ENCODE measurements at places on chromosomes 4 and X.

DNA sequence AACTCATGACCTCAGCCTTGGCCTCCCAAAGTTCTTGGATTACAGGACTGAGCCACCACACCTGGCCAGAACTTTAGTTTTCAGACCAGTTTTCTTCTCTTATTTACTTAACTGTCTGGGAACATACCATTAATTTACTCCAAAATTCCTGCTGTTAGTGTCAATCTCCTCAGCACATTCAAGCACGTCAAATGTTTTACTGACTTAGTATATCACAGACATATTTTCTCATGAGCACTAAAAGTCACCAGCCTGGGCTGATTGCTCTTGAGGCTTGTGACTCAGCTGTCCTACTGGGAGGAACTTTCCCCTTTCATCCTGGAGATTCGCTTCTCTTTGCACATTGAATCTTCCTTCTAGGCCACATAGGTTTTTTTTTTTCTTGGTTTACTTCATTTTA lies 109.6 kb downstream of the PCDH18 start:
- no peak for DNase-seq

DNA sequence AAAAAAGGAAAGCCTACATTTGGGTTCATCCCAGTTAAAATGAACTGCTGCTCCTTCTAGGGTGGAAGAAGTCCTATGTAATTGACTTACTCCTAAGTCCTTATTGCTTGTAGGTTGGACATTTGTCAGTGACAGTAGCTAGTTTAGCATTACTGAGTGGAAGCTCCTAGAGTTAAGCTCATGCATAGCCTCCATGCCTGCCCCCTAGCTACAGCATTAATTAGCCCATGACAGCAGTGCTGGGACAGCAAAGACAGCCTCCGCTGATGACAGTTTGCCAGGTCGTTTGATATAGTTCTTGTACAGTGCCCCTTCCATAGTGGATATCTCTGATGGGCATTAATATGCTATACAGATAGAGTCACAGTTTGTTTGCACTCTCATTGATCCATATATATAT lies 18.7 kb upstream of the GALNTL6 start:
- no peak for DNase-seq

DNA sequence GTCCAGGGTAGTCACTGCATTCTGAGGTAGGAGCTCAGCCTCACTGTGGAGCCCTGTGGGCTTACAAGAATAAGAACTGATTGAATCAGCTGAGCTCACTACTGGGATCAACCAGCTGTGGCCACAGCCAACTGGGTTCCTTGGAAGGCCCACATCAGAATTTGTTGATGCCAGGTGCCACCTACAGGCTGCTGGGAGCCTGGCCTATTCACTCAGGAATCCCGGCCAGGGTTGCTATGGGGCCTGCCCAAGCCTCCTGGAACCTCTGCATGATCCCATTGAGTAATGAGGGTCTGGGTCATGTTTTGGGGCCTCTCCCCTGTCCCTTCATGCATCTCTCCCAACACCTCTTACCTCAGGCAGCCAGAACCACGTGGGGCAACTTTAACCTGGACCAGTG lies 53.9 kb upstream of the KIAA1210 start:
- no peak for DNase-seq

- DNase-seq, result no peak
Observed at GRCh38 chr4:6342530-6343293, 73.1 kb downstream of the WFS1 start.

DNA sequence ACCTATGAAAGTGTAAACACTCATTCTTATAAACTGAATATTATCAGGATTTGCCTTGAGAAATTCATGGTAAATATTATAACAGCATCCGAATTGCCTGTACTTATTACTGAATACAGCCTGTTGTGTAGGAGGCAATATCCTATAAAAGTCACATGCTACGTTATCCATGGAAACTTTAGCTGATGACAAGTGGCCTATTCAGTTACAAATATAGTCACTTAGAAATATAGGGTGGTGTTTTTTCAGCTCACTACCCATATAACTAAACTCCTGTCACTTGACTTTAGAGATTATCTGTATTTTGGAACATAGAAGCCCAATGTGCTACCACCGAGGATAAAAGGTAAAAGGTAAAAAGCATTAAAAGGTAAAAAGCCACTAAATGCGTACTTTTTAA lies 493.4 kb downstream of the INPP4B start:
- no peak for DNase-seq

DNA sequence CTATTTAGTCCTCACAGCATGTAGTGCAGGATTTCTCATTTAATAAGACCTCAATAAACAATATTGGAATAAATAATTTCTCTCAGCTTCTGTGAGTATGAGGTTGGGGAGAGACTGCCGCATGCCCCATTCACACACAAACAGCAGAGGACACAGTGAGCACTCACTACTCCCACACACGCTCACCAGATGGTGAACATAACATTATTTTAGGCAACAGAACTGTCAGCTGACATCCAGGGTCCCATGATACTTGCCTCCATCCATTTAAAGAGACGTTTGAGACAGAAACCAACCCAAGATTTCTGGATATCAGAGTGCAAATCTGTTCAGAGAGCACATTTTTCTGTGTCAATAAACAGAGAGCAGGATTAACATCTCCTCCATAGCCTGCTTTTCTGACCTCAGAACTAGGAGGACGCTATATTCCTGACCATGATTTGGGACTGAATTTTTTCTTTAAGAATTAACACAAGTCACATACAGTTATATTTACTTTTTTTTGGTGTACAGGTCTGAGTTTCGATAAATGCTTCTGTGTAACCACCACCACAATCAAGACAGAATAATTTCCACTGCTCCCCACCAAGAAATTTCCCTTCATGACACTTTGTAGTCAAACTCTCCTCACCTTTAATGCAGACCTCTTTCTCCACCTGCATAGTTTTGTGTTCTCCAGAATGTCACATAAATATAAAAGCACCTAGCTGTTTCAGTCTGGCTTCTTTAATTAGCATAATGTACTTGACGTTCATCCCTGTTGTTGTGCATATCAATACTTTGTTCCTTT lies 16.7 kb downstream of the GPRIN3 start:
- no peak for DNase-seq

- DNase-seq, result no peak
Observed at GRCh38 chr4:87835743-87836142, 3.0 kb downstream of the MEPE start.

DNA sequence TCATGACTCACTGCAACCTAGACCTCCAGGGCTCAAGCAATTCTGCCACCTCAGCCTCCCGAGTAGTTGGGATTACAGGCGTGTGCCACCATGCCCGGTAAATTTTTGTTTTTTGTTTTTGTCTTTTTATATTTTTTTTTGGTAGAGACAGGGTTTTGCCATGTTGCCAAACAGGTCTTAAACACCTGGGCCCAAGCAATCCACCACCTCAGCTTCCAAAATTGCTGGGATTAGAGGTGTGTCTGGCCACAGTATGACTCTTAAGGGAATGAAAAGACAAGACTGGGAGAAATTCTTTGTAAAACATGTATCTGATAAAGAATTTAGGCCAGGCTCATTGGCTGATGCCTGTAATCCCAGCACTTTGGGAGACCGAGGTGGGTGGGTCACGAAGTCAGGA lies 29.2 kb upstream of the PDGFRA start:
- DNase-seq, result no peak

GRCh38 chrX:11398785-11399184 lies 105.6 kb downstream of the AMELX start:
- no peak for DNase-seq

DNA sequence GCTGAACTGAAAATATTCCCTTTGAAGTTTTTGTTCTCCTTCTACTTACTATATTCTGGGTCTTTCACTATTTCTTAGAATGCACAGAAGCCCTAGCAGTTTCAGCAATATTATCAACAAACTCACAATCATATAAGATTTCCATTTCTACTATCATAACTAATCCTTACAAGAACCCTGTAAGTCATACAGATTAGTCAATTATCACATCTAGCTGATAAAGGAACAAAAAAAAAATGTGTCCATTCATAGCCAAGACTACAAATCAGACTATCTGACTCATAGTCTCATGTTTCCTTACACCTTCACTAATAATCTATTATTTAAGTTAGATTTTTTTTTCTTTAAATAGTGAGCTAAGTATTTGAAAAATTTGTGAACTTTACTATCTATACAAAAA lies 72.5 kb downstream of the LRBA start:
- no peak for DNase-seq

DNA sequence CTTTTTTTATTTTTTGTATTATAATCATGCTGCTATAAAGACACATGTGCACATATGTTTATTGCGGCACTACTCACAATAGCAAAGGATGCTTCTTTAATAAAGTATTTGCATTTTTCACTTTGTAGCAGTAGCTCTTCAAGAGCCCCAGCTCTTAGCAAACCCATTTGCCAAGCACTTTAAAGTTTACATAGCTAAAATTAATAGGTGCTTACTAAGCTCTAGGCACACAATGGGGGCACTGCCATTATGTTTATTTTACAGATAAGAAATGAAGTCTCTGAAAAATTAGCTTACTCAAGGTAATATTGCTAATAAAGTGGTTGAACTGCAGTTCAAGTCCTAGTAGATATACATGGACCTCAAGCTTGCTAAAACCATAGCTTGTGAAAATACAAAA lies 230.3 kb upstream of the ARHGAP24 start:
- DNase-seq, result no peak

DNA sequence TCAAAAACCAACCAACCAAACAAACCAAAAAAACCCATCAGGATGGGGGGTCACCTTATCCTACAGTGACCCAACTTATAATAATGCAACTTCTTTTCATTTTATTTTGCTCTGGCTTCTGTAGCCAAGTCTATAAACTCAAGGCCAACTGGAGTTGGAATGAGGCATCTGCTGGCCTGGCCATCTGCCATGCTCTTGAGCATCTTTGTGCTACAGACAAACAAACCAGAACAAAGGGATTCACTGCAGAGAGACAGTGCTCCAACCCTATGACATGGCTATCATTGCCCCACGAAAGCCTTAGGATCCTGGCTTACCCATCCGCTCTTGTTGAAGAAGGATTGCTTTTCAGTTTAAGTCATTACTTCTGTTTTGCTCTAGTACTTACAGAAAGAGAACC lies 49.2 kb upstream of the SCRG1 start:
- no peak for DNase-seq

GRCh38 chr4:39621582-39621981 lies 17.1 kb downstream of the SMIM14 start:
- DNase-seq, result no peak

Data from stimulated activated CD8-positive, alpha-beta memory T cell treated with anti-CD3 and anti-CD28 coated beads, Interleukin-4, amount 100 ng/mL, for 1 hour (primary cell).